ENCODE measurements at places on chromosomes 5 and 9.

DNA sequence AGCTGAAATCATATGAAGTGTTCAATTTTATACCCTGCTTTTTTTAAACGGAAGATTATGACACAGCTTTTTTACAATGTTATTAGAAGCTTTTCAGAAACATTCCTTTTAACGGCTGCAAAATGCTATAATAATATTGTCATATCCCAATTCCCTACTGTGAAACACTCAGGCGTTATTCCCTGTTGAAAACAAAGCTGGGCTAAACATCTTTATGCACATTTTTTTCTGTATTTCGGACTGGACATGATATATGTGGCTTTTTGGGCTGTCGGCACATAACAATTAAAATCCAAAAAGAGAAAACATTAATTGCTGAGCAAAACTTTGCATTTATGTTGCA, 12.0 kb upstream of the CTSL start:
- no peak for DNase-seq

- DNase-seq, result no peak
Observed at GRCh38 chr9:83299571-83299970, 236.6 kb upstream of the RASEF start.

DNA sequence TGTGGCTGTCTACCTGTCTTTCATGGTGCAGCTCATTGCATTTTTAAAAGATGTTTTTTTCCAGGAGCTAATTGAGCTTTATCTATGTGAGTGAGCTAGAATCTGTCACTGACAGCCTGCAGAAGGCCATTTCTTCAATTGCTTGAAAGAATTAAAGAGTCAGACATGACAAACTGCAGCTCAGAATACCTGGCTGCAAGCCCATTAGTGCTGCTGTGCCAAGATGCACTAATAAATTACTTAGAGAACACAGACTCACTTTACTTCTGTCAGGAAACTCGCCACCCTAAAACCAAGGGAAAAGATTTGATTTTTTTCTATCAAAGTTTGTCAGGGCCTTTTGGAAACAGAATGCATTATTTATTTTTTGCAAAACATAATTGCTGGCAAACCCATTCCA, 368.3 kb downstream of the CAAP1 start:
- no peak for DNase-seq

GRCh38 chr9:86788456-86788855, 158.8 kb downstream of the GAS1 start:
- DNase-seq, result no peak

DNA sequence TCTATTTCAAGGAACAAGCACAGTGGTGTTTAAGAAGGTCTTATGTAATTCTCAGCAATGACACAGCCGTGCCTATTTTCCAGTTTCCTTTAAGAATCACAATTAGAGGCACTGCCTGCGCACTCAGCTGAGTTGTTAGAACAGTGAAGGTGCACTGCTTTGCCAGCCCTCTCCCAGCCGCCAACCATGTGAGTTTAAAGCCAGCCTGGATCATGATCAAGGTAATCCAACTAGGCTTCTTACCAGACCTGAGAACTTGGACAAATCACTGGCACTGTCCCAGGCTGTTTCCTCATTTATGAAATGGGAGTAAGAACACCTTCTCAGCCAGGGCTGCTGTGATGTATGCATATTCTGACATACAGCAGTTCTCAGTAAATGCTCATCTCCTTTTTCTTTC, 99.6 kb downstream of the ASTN2 start:
- no peak for DNase-seq

DNA sequence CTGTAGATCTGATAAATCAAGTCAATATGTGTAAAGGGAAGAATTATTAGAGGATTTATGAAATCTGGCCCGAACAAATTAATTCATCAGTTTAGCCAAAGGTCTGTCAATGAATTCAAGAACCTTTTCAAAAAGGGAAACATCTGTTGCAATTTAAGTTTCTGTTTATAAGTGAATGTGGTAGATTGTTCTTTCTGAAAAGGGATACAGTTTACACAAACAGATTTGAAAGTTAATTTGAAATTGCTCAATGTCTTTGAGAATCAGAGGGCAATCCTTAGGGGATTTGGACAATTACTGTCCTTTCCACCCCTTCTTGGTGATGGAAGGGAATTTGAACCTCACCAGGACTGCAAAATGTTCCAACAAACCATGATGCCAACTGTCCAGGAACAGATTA, 29.7 kb upstream of the ERCC6L2 start:
- no peak for DNase-seq

DNA sequence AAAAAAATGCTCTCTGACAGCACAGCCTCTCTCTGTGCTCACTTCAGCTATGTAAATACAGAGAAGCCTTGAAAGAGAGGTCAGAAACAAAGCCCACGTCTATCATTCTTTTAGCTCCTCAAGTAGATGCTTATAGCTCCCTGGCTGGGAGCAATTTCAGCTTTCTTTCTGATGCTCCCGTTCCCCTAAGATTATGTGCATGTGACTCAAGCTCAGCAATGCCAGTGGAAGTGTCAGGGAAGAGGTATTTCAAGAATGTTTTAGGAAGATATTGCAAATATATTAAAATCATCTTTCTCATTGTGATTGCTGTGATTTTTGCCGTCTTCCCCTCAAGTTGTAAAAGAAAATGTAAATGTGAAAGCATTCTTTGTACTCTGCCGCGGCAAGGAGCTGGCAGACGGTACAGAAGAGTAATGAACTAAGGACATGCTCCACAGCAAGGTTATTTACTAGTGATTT, 1353.7 kb upstream of the ACO1 start:
- DNase-seq, result no peak

DNA sequence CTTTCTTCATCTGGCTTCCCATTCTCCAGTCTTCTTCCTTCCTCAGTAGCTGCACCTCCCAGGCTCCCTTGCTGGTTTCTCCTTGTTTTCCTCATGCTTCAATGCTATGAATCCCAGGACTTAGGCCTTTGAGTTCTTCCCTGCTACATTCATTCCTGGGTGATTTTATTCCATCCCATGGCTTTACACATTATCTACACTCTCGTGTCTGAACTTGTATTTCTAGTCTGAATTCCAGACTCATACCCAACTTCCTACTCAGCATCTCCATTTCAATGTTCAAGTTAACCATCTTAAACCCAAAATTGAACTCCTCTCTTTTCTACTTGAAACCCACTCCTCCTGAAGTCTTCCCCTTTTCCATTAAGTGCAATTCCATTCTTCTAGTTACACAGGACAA, 20.0 kb downstream of the SLC24A2 start:
- DNase-seq, result no peak

- DNase-seq, result no peak
Observed at GRCh38 chr5:154482528-154483449, 4.8 kb upstream of the HAND1 start.

GRCh38 chr5:139182528-139183296, 15.5 kb downstream of the SIL1 start:
- no peak for DNase-seq

GRCh38 chr5:5313101-5313635, 109.3 kb upstream of the ICE1 start:
- no peak for DNase-seq

DNA sequence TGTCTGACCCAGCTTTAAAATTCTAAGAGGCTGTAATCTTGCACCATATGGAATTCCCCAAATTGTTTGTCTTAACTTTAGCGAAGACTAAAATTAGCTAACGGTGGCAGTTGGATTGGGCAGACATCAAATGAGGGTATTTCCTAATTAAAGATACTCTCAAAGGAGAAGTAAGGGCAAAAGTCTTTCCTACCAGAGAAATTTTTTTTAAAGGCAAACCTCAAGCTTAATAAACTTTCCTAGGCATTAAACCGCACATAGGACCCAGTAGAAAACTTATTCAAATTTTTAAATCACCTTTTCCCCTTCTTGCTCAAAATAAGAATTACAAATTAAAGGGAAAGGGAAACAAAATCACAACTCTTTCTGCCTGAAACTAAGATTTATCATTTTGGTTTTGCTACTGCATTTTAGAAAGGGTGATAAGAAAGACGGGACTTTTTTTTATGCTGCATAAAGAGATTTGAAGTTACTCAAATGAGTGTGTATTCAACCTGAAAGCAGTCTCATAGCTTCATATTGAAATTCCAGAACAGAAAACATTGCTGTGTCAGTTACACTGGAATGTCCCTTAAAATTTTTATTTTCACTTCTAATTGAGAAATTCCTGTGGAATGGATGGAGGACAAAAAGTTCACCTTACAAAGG, 189.1 kb upstream of the PTGER4 start:
- no peak for DNase-seq
